ENCODE measurements at places on chromosomes 5 and 9.

DNA sequence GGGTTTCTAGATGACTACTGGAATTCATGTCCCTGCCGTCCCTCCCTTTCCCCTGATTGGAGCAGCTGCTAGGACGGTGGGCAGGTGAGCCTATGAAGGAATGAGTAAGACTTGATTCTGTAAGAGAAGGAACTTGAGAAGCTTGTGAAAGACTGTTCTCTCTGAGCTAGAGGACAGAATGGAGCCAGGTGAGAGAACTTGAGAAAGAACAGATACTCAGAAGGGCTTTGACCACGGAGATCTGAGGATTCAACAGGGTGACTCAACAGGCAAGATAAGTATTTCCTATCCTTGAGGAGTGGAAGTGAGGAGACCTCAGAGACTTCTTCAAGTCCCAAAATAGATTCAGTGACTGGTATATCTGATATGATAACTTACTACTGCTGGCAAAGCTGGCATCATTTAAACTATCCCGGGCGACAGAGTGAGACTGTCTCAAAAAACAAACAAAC, 41.9 kb downstream of the HSDL2 start:
- DNase-seq, result no peak

DNA sequence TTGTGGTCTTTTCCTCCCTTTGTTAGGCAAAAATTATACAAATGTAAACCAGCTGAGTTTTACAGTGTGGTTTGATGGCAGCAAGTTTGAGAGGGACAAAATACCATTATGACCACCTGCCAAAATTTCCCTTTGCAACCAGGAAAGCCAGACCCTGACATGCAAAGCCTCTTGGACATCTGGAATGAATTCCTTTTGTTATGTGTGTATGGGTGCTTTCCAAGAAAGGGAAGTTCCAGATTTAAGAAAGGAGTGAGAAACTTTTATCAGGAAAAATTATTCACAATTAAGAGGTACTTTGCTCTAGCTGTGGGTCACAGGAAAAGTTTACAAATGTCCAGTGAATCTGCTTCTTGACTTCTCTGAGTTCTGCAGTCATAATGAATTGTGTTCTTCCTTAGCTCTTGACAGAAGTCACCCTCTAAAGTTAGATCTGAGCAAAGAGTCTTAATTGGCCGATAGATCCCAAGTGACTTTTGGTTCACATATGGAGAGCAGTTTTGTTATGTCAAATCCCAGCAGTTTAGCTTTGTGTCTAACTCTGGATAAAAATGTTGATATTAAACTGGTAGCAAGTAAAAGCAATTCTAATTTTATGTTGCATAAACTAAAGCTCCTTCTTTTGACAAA, 295.9 kb upstream of the ZNF608 start:
- DNase-seq, result no peak

- DNase-seq, result no peak
Observed at GRCh38 chr5:96721351-96721977, 59.3 kb downstream of the CAST start.

DNA sequence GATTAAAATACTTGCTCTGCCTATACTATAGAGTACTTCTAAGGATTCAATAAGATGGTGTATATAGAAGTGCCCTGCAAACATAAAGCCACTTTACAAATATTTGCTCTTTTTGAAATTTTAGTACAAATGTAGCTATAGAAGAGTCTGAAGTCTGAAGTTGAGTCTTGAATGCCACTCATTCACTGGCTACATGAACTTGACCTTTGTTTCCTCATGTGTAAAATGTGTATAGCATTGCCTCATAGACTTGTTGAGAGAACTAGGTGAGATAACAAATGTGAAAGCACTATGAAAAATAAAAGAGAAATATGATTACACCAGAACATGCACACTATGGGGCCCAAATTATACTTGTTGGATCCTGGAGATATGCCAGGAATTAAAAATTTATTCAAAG, 244.7 kb downstream of the SEC61B start:
- no peak for DNase-seq

DNA sequence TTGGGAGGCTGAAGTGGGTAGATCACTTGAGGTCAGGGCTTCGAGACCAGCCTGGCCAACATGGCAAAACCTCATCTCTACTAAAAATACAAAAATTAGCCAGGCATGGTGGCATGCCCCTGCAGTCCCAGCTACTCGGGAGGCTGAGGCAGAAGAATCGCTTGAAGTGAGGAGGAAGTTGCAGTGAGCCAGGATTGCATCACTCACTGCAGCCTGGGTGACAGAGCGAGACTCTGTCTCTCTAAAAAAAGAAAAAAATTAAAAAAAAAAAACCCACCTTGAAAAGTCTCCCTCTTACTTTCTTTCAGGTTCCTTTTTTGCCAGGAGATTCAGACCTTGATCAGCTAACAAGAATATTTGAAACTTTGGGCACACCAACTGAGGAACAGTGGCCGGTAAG, 34.2 kb downstream of the CDK7 start:
- no peak for DNase-seq

GRCh38 chr9:13149454-13149853, 130.0 kb downstream of the MPDZ start:
- no peak for DNase-seq

DNA sequence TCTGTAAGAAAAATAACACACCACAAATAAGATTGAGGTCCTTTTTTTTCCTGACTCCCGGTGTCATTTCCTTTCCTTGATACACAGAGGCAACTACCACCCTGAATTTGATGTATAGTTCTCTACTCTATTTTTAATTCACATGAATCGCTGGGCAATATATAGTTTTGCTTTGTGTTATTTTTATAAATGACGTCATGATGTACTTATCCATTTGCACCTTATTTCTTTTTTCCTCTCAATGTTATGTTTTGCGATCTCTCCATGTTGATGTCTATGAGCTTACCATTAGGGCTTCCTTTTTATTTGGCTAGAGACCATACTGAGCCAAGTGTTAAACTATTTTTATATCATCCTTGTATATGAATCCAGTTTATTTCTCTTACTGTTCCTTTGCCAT, 175.9 kb downstream of the PAPPA start:
- DNase-seq, result no peak

GRCh38 chr9:82957529-82958379, 105.2 kb downstream of the RASEF start:
- DNase-seq, result no peak

DNA sequence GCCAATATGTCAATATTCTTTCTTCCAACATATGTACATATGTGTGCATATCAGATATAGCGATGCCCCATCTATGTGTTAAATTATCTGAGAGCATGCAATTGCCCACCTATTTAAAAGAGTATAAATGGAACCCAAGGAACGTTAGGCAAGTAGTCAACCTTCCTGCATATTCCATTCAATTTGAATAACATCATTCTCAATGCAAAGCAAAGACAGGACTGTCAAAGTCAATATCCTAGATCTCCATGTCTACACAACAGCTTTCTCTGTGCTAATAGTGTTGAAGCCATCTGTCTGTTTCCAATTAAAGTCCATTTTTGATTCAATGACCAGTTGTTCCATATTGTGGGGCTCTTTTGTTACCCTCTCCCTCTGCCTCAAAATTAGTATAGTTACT, 85.3 kb upstream of the COX7C start:
- DNase-seq, result no peak

GRCh38 chr9:92668746-92669526, 995 bp downstream of the IPPK start:
- DNase-seq, result peak; percentile 33

GRCh38 chr9:123248630-123249029, 19.8 kb downstream of the STRBP start:
- DNase-seq, result no peak

GRCh38 chr5:23742701-23743100, 235.3 kb downstream of the PRDM9 start:
- no peak for DNase-seq

GRCh38 chr5:14901462-14902051, 30.0 kb upstream of the ANKH start:
- DNase-seq, result no peak

- DNase-seq, result peak; percentile 40
Observed at GRCh38 chr9:21434202-21435014, 5.8 kb upstream of the IFNA1 start.

DNA sequence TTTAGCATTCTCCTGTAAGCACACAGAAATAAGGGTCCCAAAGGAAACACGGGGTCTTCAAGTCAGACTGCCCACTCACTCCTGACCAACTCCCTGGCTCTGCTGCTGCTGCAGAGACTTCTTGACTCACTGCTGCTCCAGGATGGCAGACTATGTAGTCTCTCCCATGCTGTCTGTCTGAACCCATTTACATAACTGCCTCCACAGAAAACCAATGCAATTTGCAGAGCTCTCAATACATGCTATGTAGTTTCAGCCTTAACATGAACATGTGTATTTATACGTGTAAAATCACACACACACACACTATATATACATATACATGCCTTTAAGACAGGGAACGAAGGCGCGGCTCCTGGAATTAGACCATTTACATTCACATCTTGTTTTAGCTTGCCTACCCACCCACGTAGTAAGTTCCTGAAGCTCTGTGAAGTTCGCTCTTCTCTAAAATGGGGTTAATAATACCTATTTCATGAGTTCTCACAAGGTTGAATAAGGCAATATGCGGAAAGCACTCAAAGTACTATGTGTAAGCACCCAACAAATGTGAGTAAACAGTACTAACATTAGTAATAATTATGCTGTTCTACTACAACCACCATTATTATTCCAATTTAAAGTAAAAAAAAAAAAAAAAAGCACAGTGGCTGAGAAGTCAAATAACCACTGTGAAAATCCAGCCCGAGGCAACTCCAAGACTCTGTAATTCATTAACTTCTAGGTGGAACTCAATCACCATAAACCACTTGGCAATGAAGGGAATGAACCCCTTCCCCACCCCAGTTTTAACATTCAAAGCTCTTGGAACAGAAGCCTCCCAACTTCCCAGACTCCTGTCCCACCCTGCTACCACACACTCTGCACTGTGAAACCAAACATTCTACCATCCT, 31.8 kb downstream of the PRELID2 start:
- DNase-seq, result no peak

DNA sequence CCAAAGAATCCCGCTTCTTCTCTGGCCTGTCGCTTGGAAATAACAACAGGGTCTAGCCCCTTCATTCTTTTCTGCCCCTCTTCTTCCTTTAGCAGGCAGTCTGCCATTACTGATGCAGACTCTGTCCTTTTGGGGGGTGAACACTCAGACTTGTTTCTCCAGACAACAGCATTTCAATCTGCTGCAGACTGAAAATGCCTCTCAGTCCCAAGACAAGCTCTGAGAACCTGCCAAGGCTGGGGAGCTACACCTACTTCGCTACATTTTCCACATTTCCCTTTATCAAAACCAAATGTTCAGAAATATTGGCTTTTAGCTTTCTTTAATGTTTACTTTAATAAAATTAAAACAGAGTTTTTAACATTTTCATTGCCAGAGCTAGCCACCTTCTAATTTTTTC, 152.4 kb downstream of the MPDZ start:
- DNase-seq, result no peak

GRCh38 chr5:176875783-176876505, 23.2 kb downstream of the HK3 start:
- no peak for DNase-seq

- no peak for DNase-seq
Observed at GRCh38 chr9:136249877-136250559, 4.4 kb upstream of the QSOX2 start.

DNA sequence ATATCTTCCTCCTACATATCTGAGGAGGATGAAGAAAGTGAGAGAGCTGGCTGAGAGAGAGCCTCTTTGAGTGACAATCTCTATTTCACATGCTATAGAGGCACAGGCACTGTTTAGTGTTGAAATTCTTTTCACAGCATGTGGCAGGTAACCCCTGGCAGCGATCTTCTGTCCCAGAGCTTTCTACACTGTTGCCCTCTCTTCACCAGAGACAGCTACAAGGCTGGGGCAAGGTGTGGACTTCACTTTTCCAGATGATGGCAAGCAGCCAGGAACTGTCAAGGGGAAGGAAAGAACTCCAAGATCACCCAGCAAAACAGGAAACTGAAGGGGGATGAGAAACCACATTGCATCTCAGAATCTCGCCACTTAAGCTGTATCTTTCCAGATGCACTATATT, 205.2 kb downstream of the CAAP1 start:
- DNase-seq, result no peak

DNA sequence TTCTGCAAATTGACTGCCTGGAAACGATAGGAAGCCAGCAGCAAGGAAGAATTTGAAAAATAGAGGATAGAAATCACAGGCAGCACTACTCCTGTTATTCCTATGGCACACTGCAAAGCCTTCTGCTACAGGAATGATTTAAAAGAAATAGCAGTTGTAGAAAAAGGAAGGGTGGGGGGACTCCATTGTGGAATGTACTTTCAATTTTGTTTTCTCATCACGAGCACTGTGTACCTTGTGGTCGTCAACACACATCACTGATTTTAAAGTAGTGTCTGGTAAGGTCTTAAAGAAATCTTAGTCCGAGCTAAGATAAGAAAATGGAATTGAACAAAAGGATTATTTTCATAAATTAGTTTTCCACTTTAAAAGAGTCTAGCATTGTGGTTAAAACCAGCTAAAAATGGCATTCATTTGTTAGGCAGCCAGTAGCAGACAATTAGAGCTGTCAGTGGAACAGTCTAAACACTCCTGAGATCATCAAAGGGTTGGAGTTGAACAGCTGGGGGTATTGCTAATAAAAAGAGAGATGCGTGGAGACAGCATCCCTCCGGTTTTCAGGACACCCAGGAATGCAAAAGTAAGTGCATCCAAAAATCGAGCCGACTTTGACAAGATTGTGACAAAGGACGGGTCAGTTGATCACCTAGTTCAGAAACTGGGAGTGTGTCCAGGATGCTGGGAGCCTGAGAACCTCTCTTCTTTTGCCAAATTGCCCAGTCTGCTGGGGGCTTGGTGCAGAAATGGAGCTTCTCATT, 97.8 kb upstream of the WWC1 start:
- DNase-seq, result no peak

DNA sequence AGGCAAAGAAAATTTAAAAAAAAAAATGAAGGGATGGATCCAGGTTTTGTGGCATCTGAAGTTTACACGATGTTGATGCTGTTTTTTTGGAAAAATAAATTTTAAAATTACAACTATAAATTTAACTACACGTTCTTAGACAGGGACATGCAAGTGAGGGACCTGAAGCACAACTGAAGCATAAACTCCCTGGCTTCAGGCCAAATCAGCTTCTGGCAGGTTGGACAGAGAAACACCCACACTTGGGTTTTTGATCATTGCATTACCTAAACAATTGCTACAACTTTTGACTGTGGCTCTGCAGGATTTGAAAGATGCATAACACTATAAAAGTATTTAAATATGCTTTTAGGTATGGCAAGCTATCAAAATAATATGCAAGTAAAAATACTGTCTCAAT, 1318.3 kb upstream of the DMAC1 start:
- no peak for DNase-seq

All from activated T-cell treated with anti-CD3 and anti-CD28 coated beads for 4 hours (primary cell).